NCI-H1930 (cell line): ENCODE measurements at places on chromosomes 6 and 20.

DNA sequence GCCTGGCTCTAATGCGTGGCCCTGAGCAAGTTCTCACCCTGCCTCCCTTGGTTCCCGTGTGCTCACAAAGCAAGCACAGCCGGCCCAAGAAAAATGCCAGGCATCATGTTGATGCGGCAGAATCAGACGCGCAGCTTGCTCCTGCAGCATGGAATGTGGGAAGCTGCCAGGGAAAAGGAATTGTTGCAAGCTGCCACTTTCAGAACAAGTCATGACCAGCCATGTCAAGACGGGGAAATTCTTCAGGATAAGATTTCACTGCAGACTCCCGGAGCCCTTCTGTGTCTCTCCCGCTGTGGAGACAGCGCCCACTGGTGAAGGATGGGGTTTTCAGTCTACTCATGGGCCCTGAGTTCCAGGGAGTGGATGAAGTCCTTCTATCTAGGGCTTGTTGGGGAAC lies 4.6 kb downstream of the DACT2 start:
- DNase-seq, result no peak

GRCh38 chr6:100381111-100381510 lies 83.6 kb downstream of the SIM1 start:
- no peak for DNase-seq

GRCh38 chr6:105035299-105035698 lies 78.4 kb downstream of the LIN28B start:
- DNase-seq, result no peak

DNA sequence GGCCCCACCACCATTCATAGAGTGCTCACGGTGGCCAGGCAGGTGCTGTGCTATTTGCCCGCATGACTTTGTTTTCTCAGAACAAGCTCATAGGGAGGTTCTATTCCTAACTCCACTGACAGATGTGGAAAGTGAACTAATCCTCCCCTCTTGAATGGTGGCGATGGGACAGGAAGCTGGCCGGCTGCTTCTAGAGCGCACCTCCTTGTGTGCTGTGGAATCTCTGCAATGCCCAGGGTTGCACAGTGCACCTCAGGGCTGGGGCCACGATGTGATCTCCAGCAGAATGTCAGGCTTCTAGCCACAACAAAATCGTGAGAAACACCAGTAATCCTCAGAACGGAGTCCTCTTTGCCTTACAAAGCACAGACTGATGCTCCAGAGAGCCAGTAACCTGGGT lies 53.8 kb upstream of the SLC22A23 start:
- no peak for DNase-seq

DNA sequence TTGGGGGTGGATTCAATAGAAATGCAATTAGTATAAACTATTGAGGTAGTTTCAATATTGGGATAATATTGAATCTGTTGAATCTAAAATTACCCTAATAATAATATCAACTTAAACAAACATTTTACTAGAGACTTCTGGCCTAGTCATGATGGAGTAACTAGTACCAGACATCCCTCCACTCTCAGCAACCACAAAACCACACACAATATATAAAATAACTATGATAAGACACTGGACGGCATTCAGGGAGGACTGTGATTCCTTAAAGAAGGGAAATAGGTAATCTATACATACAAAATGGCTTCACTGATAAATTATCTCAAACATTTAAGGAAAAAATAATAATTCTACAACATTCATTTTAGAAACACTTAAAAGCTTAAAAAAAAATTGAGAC lies 38.9 kb upstream of the TMEM14A start:
- no peak for DNase-seq

DNA sequence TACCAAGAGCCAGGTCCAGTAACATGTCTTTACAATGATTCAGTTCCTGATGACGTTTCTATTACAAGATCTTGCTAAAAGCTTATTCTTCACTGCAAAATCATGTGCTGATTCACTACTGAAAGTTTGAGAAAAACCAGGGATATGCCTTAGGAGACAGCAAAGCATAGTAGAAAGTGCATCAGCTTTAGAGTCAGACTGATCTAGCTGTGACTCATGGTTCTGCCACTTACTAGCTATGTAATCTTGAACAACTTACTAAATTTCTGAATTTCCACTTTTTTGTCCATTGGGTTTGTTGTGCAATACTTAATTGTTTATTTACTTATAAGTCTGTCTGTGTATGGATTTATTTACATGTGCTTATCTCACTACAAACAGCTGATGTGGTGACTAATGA lies 198.5 kb upstream of the RSPO3 start:
- no peak for DNase-seq

DNA sequence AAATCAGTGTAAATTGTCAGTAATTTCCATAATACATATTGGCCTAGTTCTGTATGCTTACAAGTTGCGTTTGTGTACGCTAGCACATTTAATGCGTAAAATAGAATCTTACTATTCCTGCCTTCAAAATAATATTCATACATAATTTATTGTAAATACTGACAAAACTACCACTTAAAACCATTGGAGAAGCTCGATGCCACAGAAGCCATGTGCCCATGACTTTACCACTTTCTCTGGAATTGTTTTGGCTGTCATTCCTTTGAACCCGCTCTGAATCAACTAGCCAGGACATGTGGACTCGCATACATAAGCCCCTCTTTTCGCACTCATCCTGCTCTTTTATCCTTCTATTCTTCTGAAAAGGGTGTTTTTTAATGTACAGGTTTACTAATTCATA lies 151.5 kb downstream of the TMEM242 start:
- no peak for DNase-seq

- DNase-seq, result no peak
Measured at GRCh38 chr20:4875578-4876067, 125.7 kb downstream of the SLC23A2 start.

DNA sequence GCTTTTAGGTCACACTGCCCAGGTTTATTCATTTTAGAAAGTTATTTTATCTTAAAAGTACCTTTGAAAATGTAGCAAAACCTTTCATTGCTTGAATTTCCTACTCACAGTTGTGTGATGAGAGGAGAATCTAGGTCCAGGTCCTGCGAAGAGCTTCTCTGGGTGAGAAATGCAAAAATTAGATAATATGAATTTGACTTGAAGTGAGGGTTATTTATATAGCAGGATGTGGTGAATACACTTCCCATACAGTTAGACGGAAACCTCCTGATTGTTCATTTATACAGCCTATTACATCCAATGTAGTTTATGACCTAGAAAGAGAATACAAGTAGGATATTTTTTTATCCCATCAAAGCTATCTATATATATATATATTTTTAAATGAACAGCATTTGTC lies 30.5 kb downstream of the CDKAL1 start:
- no peak for DNase-seq

GRCh38 chr6:157460182-157460999 lies 79.4 kb downstream of the ZDHHC14 start:
- no peak for DNase-seq

GRCh38 chr6:169212436-169212835 lies 41.2 kb downstream of the THBS2 start:
- DNase-seq, result no peak

- no peak for DNase-seq
Measured at GRCh38 chr20:43446361-43446879, 11.3 kb upstream of the SRSF6 start.

DNA sequence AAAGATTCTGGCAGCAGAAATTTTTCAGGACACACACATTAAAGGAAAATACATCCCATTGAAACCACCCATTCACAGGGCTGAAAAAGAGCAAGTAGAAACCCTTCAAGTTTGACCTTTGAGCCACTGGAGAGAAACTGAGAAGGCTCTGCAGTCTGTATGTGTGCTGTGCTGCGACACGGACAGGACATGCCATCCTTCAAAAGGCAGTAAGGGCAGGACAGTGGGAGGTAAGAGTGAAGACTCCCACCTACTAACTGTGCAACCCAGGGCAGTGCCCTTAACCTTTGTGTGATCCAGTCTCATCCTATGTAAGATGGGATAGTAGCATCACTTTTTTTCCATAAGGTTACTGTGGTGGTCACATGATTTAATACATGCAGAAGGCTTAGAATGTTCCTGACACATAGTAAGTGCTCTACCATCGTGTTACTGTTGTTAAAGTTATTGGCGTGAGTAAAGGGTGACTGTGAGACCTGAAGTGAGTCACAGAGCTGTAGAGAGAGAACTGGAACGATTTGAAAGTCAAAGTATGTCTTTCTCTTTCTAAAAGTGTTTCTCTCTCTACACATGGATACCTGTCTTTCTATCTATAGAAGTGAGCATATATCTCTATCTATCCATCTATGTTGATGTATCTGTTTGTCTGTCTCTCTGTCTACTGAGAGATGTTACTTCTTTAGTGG lies 153.7 kb upstream of the OLIG3 start:
- DNase-seq, result no peak

DNA sequence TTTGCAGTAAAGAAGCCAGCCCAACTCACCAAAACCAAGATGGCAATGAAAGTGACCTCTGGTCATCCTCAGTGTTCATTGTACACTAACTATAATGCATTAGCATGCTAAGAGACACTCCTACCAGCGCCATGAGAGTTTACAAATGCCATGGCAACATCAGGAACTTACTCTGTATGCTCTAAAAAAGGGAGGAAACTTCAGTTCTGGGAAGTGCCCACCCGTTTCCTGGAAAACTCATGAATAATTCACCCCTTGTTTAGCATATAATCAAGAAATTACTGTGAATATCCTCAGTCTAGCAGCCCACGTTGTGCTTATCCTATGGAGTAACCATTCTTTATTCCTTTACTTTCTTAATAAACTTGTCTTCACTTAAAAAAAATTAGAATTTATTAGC lies 19.4 kb upstream of the TRERF1 start:
- DNase-seq, result no peak

DNA sequence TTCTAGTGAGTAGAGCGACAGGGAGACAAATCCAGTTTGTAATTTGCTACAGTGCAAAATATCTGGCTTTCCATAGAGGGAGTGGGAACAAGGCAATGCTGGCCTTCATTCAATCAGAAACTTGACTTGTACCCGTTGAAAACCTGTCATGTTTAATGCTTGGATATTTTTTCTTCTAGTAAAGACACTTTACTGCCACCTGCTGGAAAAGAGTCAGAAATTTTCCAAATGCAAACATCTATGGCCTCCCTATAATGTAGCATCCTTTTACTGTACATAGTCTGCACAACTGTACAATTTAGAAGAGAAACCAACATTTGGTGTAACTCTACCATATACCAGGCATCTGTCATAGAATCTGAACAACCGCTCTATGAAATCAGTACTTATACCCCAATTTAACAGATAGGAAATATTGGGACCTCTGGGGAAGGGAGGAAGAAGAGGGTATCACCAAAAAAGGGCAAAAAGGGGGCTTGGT lies 16.7 kb upstream of the TBC1D20 start:
- peak; percentile 46 for DNase-seq

DNA sequence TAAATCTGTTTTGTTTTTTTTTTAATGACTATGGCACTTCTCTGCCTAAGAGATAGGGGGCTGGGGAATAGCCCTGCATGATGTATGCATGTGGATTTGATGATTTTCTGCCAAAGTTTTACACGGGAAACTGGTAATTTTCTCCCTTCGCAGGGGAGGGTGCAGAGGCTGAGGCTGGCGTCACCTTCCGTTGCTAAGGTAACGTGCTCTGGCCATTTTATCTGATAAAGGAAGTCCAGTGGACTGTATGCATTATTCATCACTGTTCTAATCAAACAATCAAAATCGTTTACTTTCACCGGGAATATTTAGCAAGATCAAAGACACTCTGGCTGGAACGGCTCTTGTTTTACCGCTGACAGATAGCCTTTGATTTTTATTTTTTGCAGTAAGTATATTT lies 789 bp downstream of the PHACTR1 start:
- DNase-seq, result no peak

GRCh38 chr20:61129311-61129710 lies 122.8 kb upstream of the CDH4 start:
- no peak for DNase-seq

- DNase-seq, result no peak
Measured at GRCh38 chr6:36546308-36546919, 865 bp downstream of the STK38 start.

- no peak for DNase-seq
Measured at GRCh38 chr6:12490351-12490903, 200.3 kb downstream of the EDN1 start.

GRCh38 chr20:6940876-6941275 lies 173.4 kb downstream of the BMP2 start:
- DNase-seq, result no peak

GRCh38 chr6:90178384-90178855 lies 118.2 kb downstream of the BACH2 start:
- DNase-seq, result no peak

- DNase-seq, result no peak
Measured at GRCh38 chr6:3383525-3383924, 73.3 kb downstream of the SLC22A23 start.

GRCh38 chr6:169189686-169190085 lies 64.0 kb downstream of the THBS2 start:
- no peak for DNase-seq

- DNase-seq, result no peak
Measured at GRCh38 chr20:53163486-53163885, 191.3 kb downstream of the TSHZ2 start.

DNA sequence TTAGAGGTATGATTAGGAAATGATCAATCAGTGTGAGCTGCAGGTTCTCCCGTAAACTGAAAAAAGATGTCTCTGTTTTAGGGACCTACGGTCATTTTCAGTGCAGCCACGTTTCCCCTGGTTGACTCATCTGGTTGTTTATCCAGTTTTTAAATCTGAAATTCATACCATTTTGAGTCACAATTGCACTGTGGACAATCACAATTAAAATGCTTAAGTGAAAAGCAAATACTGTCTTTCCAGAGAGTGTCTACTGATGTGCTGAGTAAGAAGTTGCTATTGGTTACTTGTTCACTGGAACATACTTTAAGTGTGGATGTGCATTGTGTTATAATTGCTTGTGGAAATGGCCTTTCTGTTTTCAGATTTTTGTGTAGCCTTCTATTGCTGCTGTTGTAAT lies 305.1 kb upstream of the SASH1 start:
- no peak for DNase-seq

- no peak for DNase-seq
Measured at GRCh38 chr6:114419175-114419574, 76.4 kb upstream of the HS3ST5 start.

- DNase-seq, result no peak
Measured at GRCh38 chr6:3039384-3039783, 28.9 kb upstream of the RIPK1 start.

- no peak for DNase-seq
Measured at GRCh38 chr20:9412309-9412708, 102.1 kb upstream of the LAMP5 start.

DNA sequence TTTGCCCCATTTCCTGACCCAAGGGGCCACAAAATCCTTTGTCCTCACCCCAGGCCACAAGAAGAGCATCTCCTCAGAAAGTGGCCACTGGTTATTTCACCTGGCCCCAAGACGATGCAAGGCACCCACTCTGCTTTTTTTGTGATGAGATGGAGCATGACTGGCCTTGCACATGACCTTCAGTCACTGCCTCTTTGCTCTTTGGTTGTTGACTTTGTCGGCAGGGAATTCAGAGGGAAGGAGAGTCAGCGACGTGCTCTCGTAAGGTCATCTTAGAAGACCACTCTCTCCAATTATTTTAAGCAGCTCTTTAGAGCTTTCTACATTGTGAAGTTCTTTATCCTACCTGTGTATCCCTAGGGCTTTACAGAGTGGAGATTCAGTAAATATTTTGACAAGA lies 306.7 kb downstream of the PLCB1 start:
- DNase-seq, result no peak

GRCh38 chr6:126227833-126228702 lies 111.8 kb upstream of the CENPW start:
- DNase-seq, result peak; percentile 22

GRCh38 chr20:61919239-61919638 lies 146.4 kb downstream of the TAF4 start:
- DNase-seq, result no peak

GRCh38 chr6:42929821-42930360 lies 611 bp downstream of the CNPY3 start:
- DNase-seq, result no peak

- DNase-seq, result no peak
Measured at GRCh38 chr6:41463062-41463930, 82.9 kb upstream of the FOXP4 start.
